ENCODE measurements at places on chromosomes 1 and 21.

DNA sequence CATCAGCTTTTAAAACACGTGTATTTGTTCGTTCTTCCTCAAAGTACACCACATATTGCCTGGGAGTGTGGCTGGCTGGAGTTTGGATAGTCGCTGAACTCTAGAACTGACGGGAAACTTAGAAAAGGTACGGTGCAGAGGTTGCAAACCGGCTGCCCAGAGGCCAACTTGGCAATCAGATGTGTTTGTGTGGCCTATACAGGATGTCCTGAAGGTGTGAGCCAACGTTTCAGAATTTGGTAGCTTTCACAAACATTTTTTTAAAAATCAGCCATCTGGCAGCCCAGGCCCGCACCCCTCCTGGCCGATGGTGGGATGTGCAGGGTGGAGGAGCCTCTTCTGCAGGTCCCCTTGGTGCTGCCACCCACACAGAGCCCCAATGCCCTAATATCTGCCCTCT is 73.6 kb upstream of the SLC25A33 start:
- no peak for DNase-seq

DNA sequence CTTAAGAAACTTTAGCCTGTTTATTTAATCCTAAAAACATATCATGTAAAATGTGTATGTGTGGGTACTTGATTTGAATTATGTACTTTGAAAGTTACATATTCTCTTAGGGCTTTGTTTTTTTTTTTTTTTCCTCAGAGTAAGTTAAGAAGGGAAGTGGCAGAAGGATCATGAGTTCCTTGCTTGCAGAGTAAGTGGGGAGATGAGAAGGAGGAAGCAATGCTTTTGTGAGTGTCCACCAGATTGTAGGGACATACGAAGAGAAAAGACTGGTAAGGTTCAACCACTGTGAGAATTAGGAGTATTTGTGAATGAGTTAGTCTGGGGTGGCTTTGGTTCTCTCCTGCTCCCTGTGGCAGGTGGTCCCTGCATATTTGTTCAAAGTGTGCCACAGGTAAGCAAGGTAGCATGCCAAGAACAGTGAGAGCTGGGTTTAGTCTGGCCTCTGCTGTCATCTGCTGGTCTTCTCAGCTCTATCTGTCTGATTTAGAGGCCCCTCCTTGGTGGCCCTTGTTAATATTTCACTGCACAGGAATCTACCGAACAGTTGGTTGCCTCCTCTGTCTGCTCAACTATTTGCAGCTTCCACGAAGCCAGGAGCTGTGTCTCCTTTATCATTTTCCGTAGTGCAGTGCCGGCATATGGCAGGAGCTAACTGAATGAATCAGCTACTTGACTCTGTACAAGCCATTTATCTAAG is 9.5 kb downstream of the DNM3 start:
- DNase-seq = no peak

- DNase-seq = no peak
These were observed 14.4 kb upstream of the ZFYVE9 start for GRCh38 chr1:52127181-52128180.

GRCh38 chr1:184019069-184019468 is 18.5 kb downstream of the COLGALT2 start:
- no peak for DNase-seq

DNA sequence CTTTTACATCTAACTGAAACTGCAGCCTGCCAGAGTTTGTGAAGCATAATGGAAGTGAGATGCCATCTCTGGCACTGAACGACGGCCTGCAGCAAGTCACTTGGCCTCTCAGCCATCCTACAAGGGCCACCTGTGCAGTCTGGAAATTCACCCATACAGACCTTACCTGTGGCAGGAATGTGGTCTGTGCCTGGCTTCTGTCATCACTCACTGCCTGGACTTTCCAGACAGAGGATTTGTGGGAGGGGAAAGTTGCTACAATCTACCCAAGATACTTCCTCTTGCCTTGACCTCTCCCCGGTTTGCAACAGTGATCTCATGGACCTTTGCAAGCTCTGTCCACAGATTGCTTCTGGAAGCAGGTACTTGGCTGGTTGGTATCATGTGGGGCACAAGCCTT is 58.4 kb upstream of the ATP1B1 start:
- DNase-seq = no peak

DNA sequence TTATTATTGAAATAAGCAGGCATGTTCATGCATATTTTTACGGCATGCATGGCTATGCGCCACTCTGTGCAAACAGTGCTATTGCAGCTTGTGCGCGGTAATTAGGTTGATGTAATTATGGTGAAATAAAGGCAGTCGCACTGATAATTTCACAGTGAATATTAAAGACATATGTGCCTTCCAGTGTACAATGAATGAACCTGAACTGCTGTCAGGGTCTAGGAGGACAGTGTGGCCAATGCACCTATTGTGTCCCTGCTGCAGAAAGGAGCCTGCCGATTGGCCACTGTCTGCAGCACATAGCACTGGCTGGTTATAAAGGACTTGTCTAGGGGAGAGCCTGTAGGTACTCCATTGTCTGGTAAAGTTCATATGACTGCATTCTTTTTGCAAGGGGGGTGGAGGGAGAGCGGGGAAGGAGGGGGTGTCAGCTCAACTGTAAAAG is 340.4 kb downstream of the USP25 start:
- peak; percentile 70 for DNase-seq

DNA sequence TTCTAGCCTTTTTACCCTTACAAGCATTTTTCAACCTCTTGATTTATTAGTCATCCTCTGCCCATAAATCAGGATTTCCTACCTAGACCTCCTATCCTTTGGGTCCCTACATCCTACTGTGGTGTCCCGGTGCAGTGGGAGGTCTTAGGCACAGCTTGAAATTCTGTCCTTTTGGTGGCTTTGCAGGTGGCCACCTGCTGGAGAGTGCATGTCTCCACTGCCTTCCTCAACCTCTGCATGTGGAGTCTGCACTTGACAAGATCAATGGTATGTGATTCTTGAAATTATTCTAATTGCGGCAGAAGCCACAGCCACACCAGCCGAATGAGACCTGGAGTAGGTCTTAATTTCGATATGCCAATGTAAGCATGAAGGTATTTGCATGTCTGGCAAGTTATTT is 11.4 kb upstream of the KCNA3 start:
- DNase-seq = no peak

- no peak for DNase-seq
These were observed 8.9 kb downstream of the RALGPS2 start for GRCh38 chr1:178733972-178734371.

DNA sequence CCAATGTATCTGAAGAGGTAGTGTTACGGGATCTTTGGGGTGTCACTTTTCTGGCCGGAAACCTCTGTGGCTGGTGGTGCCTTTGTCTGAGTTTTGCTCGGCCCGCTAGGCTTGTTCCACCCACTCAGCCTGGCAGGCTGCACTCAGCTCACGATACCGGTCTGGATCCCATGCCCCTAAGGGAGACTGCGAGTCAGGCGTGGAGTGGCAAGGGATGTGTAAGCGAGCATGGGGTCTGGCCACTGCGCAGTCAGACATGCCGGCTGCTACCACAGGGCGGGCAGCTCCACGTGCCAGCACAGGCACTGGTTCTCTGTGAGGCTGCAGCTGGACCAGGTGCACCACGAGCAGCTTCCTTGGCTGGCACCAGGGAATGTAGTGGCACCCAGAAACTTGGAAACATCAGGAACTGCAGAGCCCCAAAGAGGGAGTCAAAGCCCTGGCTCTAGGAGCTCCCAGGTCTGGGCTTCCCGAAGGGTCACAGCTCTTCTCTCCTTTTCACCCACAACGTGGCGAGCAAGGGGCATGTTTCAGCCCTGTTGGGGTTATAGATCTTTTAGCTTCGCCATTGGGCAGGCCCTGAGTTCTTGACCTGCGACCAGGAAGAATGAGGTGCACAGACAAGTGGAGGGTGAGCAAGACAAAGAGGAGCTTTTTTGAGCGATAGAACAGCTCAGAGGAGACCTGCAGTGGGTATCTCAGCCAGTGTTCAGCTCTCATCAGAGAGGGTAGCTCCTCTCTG is 23.8 kb upstream of the LRRC8C start:
- no peak for DNase-seq

DNA sequence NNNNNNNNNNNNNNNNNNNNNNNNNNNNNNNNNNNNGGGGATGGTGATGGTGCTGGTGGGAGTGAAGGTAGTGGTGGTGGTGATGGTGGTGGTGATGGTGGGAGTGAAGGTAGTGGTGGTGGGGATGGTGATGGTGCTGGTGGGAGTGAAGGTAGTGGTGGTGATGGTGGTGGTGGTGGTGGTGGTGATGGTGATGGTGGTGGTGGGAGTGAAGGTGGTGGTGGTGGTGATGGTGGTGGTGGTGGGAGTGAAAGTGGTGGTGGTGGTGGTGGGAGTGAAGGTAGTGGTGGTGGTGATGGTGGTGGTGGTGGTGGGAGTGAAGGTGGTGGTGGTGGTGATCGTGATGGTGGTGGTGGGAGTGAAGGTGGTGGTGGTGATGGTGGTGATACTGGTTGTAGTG is 93.6 kb downstream of the CRYAA start:
- no peak for DNase-seq

DNA sequence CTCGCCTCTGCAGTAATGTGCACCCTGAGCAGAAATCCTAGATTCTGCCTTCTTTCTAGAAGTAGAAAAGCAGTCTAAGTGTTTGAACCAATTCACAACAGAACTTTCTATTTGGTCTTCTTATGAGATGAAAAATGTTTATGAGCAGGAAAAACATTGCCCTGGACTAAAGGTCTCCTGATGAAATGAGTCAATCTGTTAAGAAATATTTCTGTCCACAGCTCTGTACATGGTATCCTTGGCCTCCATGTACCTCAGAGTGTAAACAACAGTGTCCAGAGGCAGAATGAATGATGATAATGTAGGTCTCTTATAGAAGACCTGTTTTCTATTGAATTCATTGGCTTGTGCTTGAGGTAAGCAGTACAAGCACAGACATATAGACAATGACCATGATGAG is 6.2 kb upstream of the APCS start:
- DNase-seq = no peak

DNA sequence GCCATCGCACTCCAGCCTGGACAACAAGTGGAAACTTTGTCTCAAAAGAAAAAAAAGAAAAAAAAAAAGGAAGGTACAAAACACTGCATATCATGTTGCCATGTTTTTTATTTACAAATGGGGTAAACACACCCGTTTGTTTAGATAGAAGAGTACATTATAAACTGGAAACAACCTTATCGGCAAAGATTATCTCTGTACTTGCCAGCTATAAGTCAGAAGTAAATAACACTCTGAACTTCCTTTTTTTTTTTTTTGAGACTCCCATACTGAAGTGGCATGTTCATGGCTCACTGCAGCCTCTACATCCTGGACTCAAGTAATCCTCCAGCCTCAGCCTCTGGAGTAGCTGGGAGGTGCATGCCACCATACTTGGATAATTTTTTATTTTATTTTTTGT is 21.9 kb downstream of the USP48 start:
- no peak for DNase-seq

DNA sequence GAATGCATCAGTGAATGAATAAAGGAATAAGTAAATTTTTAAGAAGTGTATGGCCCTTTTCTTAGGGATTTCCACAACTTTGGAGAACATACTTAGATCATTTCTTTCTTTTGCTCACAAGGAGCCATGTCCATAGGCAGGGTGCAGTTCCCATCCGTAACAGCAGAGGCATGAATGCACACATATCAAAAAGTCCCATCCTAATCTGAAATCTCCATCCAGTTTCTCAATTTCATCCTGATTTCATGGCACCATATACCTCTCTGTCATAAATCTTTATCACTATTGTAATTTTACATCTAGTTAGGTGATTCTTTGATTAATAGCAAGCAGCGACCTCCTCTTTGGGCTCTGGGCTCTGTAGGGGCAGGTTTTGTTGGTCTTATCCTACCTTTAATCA is 359.2 kb downstream of the RRAGC start:
- no peak for DNase-seq

- DNase-seq = no peak
These were observed 883 bp downstream of the CHODL start for GRCh38 chr21:18245464-18245967.

DNA sequence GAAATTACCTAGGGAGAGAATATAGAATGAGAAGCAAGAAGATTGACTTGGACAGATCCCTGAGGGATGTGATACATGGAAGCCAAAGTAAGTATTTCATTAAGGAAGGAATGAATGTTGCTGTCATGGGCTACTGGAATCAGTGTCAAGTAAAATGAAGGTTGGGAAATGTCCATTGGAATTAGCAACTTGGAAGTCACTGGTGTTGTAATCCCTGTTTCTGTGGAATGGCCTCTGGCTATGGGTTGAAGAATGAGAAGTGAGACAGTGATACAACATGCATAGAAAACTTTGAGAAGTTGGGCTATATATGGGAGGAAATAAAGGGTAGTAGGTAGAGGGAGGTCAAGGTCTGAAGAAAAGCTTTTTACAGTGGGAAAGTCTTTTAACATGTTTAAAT is 54.7 kb downstream of the CCDC18 start:
- DNase-seq = no peak

GRCh38 chr1:203133970-203134725 is 6.6 kb downstream of the ADORA1 start:
- DNase-seq = no peak

DNA sequence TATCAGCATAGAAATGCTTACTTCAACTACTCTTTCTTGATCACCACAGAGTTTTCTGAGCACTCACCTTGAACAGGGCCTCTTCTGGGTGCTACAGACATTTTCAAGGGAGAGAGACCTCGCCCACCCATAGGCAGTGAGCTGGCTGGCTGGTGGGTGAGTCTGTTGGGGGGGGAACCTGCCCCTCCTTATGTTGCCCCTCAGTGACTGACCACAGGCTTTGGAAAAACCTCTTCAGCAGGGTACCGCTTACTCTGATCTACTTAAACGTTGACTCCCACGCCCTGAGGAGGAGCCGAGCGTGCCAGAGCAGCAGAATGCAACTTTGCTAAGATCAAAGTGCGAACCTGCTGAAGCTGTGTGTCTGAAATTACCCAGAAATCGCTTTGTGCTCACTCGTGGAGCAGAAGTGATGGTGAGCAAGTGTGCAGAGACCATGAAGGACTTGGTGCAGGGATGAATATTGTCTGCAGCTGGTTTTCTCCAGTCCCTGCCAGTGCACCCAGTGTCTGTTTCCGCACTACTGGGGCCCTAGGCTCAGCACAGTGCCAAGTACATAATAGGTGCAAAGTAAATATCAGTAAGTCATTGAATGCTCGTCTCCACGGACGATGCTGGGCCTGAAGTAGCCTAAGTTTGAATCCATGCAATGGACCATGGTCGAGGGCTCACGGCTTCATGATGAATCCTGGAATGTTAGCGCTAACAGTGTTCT is 158.7 kb upstream of the IRF2BP2 start:
- DNase-seq = no peak
